ENCODE measurements at places on chromosomes 16 and 17.

- DNase-seq = no peak
These were observed 10.2 kb downstream of the PITPNM3 start for GRCh38 chr17:6546069-6546718.

DNA sequence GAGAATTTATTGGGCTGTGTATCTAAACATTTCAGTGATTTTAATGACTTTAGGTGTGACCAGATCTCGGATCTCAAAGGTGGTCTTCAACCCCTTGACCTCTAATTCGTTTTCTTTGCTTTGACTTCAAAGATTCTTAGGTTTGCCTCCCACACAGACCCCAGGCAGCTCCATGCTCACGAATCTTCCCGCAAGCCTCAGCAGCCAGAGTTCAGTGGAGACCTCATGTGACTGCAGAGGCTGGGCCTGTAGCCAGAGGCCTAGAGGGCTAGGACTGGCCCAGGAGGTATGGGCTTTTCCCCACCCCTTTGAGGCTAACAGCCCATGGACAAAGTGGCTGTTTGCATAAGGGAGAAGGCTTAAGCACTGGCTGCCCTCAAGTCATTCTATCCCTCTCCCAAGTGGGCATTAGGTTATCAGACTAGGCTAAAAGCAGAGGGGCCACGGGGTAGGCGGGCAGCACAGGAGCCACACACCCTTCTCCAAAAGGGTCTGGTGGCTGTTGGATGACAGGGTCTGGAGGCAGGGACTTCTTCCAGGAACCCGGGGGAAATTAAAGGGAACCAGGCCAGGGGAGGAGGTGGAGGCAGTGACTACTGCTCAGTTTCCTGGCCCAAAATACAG, 3.0 kb downstream of the HIRIP3 start:
- DNase-seq = no peak

DNA sequence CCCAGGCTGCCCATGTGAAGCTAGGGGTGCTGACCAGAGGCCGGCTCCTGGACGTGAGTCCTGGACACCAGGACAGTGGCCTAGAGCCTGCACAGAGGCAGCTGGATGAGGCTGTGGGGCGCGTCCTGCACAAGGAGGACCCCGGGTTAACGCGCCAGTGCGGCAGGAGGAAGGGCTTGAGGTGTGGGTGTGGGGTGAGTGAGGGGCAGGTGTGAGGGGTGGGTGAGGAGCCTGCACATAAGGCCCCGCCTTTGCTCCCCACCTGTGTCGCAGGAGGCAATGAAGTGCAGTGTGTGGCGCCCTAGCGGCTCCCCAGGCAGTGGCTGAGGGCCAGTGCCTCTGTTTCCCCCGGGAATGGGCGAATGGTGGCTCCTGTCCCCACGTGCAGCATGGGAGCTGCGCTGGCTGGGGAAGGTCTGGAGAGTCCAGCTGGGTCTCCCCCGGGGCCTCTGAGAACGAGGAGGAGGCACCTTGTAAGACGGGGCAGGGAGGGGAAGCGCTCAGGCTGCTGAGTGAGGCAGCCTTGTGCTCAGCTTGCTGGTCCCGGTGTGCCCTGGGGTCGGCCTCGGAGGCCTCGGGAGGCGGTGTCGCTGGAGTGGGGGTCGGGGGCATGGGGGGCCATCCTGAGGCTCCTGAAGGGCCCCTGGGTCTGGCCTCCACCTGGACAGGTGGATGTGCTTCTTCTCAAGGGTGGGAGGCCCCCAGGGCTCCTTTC, 3.2 kb downstream of the CD7 start:
- DNase-seq = no peak

- DNase-seq = no peak
These were observed 41.9 kb upstream of the SDK2 start for GRCh38 chr17:73686126-73686525.

- DNase-seq = no peak
These were observed 204.2 kb downstream of the NTN1 start for GRCh38 chr17:9225305-9226101.

GRCh38 chr16:23320693-23321092, 18.6 kb downstream of the SCNN1B start:
- DNase-seq = no peak

DNA sequence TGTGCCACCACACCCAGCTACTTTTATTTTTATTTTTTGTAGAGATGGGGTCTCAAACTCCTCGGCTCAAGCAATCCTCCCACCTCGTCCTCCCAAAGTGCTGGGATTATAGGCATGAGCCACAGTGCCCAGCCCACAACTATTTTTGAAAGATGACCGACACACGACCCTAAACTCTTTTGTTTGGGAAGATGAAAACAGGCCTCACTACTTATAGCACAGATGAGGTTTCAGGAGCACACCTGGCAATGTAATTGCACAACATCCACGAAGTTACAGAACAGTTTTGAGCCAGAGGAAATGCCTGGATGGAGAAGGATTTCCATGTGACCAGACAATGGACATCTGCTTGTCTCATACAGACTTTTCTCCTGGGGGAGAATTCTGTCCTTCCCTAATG, 43.4 kb upstream of the PRSS54 start:
- DNase-seq = no peak

DNA sequence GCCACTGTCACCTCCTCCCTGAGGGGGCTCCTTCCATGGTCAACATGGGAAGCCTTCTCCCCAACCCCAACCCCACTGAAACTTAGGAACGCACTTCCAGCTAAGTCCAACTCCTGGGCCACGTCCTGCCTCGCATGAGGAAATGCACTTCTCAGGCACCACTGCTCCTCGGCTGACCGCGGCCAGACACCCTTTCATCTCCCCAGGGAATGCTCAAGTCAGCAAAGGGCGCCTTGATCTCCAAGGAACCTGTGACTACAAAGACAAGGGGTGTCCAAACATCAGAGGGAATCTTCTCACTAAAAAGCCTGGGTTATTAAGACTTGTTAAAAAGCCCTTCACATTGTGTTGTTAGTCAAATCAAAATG, 124.9 kb upstream of the HSBP1 start:
- DNase-seq = no peak

DNA sequence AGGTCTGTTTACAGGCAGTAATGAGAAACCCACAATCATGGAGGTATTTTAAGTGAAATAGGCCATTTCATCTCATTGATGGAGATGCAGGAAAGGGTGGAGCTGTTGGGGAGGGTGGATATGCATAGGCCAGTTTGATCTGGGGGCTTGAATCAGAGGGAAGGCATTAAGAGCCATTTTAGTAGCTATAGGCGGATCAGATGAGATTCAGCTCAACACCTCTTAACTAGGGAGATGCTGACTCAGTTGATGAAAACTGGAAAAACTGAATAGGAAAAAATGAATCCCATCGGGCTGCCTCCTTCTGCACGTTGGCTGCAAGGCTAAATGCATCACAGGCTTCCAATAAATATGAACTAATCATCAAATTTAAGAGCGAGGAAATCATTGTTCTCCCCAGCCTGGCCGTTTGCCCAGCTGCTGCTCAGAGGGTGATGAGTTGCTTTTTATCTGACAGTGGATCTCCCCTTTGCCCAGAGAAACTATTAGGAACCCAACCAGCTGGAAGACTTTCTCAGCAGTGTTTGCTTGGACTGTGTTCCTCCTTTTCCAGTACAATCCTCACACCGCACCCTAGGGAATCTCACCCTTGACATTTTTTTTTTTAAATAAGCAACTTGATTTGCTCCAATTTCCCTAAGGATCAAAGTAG, 149.6 kb downstream of the SOX9 start:
- DNase-seq = no peak

DNA sequence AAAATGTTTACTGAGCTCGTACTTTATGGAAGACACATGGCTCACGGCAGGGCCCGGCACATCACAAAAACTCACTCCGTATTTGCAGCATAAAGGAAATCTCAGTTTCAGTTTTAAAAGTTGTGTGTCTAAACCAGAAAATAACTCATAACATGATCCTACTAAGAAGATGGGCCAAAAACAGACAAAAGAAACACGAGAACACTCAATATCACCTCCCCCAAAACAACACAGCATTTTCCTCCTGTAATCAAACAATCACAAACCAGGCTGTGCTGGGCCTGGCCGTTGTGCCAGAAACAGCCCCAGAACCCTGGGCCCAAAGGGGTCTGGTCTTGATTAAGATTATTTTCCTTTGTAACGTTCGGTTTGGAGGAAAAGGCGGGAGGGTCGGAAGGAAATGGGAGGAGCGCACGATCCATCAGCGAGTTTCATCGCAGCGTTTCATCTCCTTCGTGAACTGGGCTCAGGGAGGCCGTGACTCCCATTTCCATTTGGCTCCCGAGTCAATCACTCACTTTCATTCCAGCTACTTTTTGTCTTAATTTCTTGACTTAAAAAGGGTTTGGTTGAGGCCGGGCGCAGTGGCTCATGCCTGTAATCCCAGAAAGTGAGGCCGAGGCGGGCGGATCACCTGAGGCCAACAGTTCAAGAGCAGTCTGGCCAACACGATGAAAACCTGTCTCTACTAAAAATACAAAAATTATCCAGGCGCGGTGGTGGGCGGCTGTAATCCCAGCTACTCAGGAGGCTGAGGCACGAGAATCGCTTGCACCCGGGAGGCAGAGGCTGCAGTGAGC, 61.4 kb downstream of the NXN start:
- DNase-seq = no peak

DNA sequence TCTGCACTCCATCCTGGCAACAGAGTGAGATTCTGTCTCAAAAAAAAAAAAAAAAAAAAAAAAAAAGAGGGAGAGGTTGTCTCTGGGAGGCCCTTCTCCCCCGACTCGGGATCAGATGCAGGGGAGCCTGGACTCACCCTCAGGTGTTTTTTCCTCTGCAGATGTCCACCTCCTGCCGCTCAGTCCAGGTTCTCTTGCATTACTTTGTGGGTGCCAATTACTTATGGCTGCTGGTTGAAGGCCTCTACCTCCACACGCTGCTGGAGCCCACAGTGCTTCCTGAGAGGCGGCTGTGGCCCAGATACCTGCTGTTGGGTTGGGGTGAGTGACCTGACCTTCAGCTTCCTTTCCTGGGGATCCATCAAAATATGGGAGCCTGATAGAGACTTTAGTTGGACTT, 34.1 kb downstream of the GLP2R start:
- no peak for DNase-seq

DNA sequence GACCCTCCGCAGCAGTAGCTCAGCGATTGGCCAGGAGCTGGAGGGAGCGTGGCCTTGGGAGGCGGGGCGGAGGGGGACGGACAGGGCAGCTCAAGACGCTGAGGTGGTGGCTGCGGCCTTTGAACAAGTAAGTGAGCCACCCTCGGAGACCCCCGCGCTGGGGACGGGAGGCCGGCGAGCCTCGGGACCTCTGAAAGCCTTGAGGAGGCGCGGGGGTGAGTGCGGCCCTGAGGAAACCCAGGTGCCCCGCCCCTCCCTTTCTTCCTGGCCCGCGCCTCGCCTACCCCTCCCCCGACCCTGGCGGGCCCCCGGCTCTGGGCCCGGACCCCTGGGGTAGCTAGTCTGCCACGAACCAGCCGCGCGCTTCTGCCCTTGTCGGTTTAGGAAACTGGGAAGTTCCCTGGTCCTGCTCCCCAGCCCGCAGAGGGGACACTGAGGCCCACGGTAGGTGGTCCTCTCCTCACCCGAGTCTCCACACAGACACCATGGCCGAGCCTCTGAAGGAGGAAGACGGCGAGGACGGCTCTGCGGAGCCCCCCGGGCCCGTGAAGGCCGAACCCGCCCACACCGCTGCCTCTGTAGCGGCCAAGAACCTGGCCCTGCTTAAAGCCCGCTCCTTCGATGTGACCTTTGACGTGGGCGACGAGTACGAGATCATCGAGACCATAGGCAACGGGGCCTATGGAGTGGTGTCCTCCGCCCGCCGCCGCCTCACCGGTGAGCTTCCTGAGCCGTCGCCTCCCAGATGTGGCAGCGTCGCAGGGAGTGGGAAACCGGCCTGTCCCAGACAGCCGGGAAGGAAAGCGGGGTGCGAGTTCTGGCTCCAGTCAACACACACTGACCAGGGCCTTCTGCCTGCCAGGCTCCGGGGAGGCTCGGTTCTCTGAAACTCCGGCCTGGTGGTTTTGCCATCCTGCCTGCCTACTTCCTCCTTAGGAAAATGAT, at the start of gene MAPK7:
Gene MAPK7, plus strand, starts transcription at position 83 of the 945 bp plus-strand sequence. Its CDS starts 403 bp downstream, at position 486.
- DNase-seq = no peak

DNA sequence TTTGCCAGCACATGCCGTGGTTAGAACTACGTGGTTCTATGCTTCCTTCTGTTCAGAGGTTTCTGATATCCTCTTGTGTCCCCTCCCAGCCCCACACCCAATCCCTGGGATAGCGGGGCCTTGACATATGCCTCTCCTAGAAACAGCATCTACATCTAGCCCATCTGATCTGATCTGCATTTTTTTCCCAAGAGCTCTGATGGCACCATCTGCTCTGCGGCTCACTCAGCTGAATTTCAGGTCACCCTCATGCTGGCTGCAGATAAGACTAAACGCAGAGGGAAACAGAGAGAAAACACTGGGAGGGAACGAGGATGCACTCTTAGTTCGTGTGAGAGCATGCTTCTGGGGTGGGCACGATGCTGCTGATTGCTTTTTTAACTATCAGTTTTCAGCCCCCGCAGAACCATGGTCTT, 10.7 kb downstream of the WIPI1 start:
- no peak for DNase-seq

- no peak for DNase-seq
These were observed 24.2 kb downstream of the CIBAR2 start for GRCh38 chr16:85087899-85088569.

DNA sequence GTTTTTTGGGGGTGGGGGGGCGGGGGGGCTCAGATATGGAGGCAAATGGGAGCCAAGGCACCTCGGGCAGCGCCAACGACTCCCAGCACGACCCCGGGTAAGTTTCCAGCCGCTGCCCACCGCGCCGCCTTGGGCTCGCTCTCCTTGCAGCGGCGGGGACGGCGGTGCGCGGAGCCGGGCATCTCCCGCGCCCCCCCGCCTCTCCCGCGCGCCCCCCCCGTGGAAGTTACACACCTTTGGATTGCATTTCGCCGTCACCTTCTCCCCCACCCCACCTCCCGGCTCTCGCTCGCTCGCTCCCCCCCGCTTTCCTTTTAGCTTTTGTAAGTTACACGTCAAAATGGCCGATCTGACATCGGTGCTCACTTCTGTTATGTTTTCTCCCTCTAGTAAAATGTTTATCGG, 387 bp downstream of the MSI2 start:
- DNase-seq = peak; percentile 42

DNA sequence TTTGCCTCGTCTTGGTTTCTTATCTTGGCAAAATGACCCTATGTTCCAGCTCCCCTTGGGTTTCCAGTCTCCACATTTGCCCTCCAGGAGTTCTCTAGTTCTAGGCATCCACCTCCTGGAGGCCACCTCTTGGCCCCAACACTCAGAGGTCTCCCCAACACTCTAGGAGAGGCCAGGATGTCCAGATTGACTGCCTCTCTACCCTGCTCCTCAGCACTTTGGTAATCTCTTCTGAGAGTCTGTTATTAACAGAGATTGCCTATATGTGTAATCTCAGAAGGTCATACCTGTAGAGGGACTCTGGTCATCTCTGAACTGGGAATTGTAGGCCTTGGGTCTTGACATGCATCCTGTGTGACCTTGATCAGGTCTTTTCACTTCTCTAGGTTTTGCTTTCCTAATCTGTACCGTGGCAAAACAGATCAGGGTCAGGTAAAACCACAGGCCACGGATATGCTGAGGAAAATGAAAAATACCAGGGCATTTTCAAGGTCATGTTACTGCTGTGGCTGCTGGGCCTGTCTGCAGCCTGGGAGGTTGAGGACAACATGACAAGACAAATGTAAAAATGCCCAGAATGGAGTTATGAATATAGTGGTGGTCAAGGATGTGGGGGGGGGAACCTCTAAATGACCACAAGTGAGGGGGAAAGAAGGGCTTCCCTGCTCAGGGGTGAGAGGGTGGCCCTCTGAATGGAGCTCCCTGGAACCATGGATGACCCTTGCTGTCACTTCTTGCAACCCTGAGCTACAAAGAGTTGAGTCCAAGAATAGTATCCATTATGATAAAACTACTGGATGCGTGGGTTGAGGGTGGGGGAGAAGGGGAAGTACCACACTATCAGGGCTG, 5.0 kb upstream of the CCL4L2 start:
- no peak for DNase-seq
